ENCODE measurements at places on chromosomes 7 and 10. TPM values are rescaled to one million over a fixed set of nuclear protein-coding genes. Genes with fewer than 3 reads are reported as not detected.

Gene ATOH7
- 0.05 TPM for total RNA-seq

Gene HYAL4
- total RNA-seq = 0.05 TPM

Gene LIPK
- 0.33 TPM for total RNA-seq

Gene UBE2D1
- 9.2 TPM for total RNA-seq

Gene AGAP9
- total RNA-seq = 4.2 TPM

Gene LGI1
- total RNA-seq = 0.28 TPM

Gene CEP41
- 15.7 TPM for total RNA-seq

Gene ANKRD7
- total RNA-seq = 0.38 TPM

Gene TMEM225B
- total RNA-seq = 1.5 TPM

Gene RAB19
- 2.5 TPM for total RNA-seq

Gene NUDT13
- total RNA-seq = 1.8 TPM

Gene ZNF503
- 0.38 TPM for total RNA-seq

Gene DYDC2
- 0.05 TPM for total RNA-seq

Gene TMEM236
- total RNA-seq = 0.24 TPM

Gene CYP3A4
- 11.0 TPM for total RNA-seq

Gene IKZF1
- 124 TPM for total RNA-seq

Gene TCAF2
- total RNA-seq = 3.8 TPM

Gene AGR2
- total RNA-seq = 1.7 TPM

Gene HSPA14
- 35.2 TPM for total RNA-seq

Measured in thymus (tissue), 14 donors.